ENCODE measurements at places on chromosomes 3 and 15. TPM values are rescaled to one million over a fixed set of nuclear protein-coding genes. Genes with fewer than 3 reads are reported as not detected.

The GP9 gene
- not detected for total RNA-seq

The EPHA6 gene
- not detected for total RNA-seq

The C3orf33 gene
- 3.3 TPM for total RNA-seq

The C3orf20 gene
- total RNA-seq, result under 0.01 TPM

The LRRC49 gene
- total RNA-seq, result 3.9 TPM

The TM4SF1 gene
- total RNA-seq, result 595 TPM

The ACKR2 gene
- total RNA-seq, result not detected

The GABRB3 gene
- total RNA-seq, result 0.62 TPM

The CDHR4 gene
- not detected for total RNA-seq

The SAMMSON gene
- total RNA-seq, result under 0.01 TPM

The IL17RD gene
- total RNA-seq, result 1.2 TPM

The PLA2G4E gene
- not detected for total RNA-seq

The SUSD5 gene
- 11.7 TPM for total RNA-seq

The EFCC1 gene
- under 0.01 TPM for total RNA-seq

The TMEM158 gene
- total RNA-seq, result 2.4 TPM

Data from melanocyte of skin (primary cell).